ENCODE measurements at places on chromosomes 7 and 10. TPM values are rescaled to one million over a fixed set of nuclear protein-coding genes. Genes with fewer than 3 reads are reported as not detected.

GRCh38 chr7:157139810-157140510, 1.2 kb downstream of the UBE3C start:
- DNase-seq, result no peak

DNA sequence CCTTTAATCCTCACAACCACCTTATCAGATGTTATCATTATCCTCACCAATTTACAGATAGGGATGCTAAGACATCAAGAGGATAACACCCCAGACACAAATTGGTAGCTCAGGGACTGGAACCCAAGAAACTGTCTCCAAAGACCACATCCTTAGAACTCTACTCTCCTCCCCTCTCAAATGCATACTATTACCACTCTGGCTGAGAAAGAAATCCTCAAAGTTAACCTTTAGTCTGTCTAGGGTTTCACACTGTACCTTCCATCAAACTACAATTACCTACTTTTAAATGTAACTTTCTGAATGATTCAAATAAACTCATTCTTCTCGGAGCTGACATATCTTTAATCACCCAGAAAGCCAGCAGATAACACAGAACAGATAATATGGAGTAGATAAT, 6.6 kb downstream of the EZH2 start:
- no peak for DNase-seq

GRCh38 chr10:91681361-91682276, 48.7 kb upstream of the PPP1R3C start:
- DNase-seq, result no peak

GRCh38 chr10:42898037-42898960, 115.7 kb downstream of the BMS1 start:
- no peak for DNase-seq

DNA sequence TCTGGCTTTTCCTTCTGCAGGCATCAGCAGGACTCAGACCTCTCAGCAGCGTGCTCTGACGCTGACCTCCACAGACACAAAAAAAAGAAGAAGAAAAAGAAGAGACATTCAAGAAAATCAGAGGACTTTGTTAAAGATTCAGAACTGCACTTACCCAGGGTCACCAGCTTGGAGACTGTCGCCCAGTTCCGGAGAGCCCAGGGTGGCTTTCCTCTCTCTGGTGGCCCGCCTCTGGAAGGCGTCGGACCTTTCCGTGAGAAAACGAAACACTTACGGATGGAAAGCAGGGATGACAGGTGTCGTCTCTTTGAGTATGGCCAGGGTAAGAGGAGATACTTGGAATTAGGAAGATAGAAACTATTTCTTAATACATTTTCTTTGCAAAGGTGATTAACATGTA, 115.7 kb downstream of the CYTH3 start:
- no peak for DNase-seq

GRCh38 chr10:11339660-11340059, 271.8 kb downstream of the USP6NL start:
- DNase-seq, result no peak

DNA sequence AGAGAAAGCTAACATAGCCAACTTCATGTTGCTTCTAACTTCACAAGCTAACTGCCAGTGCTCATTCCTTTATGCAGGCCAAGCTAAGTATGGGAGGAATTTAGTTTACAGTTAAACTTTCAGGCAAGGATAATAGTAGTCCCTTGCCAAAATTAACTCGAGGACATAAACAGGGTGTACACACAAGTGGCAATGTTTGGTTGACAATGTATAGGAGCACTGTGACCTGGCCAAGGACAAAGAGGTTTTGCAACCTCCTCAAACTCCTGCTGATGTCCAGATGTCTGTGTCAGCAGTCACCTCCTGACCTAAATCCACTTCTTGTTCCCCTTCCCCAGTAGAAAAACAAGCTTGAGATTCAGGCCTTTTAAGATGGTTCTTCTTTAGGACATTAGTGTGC, 494.6 kb upstream of the KLF6 start:
- DNase-seq, result no peak

- no peak for DNase-seq
Observed at GRCh38 chr10:23157691-23158369, 34.3 kb upstream of the PTF1A start.

GRCh38 chr7:113917840-113918239, 969 bp downstream of the PPP1R3A start:
- no peak for DNase-seq

GRCh38 chr7:22809902-22810642, 12.6 kb downstream of the TOMM7 start:
- DNase-seq, result no peak

GRCh38 chr10:86569335-86569734, 47.7 kb upstream of the WAPL start:
- DNase-seq, result no peak

DNA sequence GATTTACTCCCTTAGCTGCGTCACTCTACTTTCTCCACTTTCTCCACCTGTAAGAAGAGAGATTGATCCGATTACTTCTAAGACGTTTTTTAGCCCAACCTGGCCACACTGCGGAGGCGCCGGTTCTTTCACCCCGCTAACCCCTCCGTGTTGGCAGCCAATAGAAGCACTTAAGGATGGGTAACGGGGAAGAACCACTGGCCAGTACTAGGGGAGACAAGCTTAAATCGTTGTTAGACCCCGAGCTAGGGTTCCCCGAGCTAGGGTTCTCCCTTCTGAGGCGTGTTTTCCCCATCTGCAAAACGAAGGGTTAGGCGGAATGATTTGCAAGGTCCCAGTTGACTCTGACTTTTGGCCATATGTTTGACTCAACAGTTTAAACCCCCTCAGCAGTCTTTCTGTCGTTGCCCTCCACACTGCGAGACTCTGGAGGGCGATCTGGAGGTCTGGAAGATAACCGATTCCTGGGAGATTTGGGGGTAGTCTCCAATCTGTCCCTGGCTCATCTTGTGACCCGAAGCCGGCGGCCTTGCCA, 644 bp downstream of the UMAD1 start:
- DNase-seq, result no peak

GRCh38 chr10:99685597-99685967, 26.3 kb downstream of the ENTPD7 start:
- DNase-seq, result no peak

DNA sequence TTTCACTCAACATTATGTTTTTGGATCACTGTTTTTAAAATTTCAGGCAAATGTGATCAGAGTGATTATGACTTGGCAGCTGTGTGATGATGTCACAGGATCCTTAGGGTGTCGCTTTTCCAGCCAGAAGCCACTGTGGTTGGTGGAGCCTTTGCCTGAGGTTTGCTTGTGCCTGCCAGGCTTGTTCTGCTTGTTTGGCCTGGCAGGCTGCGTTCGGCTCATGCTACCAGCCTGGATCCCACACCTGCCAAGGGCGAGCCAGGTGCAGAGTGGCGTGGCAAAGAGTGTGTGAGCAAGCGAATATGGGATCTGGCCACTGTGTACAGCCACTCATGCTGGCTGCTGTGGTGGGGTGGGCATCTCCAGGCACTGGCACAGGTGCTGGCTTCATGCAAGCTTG, 55.7 kb downstream of the ADK start:
- no peak for DNase-seq

GRCh38 chr10:14736600-14737081, 38.1 kb downstream of the FAM107B start:
- DNase-seq, result no peak

DNA sequence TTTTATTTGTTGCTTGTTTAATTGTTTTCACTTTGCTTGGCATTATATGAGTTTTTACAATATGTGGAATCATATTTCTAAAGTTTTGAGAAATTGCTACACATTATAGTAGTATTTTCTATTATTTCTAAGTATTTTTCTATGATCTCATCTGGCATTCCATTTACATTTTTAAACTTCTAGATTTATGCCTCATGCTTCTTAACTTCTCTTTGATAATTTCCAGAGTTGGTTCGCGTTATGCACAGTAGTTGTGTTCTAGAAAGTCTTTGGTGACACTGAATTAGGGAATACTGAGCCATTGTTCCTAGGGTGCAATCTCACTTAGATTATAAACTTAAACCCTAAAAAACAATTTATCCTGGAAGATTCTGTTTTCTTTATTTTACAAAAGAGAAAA, 129.2 kb downstream of the GNAI1 start:
- no peak for DNase-seq

DNA sequence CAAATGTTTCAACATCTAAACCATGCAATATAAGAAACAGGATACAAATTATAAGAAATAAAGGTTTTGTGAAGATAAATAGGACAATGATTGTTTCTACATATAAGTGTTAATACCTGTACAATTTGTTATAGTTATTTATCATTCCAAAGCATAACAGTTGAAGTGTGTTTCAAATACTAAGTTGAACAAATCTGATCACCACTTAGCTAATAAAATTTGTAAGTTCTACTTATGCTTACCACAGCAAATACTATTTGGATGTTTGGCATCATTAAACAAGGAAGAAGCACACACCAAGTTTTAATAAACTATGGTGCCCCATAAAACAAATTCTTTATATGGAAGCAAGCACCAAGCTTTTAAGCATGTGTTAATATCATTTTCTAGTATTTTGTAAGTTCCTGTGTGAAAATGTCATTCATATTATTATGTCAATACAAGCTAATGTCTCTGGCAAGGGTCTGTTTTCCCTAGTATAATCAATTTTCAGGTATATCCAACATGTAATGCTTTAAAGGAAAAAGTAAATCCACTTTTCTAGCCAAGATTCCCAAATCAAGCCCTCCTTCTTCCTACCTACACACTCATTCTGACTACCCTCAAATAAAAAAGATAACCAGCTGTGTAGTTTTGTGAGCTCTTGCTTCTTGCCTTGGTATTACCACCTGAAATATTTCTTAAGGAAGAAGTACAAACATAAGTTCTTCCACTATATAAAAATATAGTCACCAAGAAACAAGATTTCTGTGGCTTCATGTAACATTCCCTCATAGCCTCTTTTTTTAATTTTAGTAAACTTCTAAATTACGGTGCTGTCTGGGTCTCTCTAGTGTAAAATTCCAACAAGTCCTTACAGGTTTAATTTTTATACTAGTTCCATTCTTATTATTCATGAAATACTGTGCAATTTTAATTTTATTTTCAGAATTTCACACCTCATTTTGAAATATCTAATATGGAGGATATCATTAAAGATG, 9.2 kb downstream of the SKAP2 start:
- DNase-seq, result no peak

DNA sequence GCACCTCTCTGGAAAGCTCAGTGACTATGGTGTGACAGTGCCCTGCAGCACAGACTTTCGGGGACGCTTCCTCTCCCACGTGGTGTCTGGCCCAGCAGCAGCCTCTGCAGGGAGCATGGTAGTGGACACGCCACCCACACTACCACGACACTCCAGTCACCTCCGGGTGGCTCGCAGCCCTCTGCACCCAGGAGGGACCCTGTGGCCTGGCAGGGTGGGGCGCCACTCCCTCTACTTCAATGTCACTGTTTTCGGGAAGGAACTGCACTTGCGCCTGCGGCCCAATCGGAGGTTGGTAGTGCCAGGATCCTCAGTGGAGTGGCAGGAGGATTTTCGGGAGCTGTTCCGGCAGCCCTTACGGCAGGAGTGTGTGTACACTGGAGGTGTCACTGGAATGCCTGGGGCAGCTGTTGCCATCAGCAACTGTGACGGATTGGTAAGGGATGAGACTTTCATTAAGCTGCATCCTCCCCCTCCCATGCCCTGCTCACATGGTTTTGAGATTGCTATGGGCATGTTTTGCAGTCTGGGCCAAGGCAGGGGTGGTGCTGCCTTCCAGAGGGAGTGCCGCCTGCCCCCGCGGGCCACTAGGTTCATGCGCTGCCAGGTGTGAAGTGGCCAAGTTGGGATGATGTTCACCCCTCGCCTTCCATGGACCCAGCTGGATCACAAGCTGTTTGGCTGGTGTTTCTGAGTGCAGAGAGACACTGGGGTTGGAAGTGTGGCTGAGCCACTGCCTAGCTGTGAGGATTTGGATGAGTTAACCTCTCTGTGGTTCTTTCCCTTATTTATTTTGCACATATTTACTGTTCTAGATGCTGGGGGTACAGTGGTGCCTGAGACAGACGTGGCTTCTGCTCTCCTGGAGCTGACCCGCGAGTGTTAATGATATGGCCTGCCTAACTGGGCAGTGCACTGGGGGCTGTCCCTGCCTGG, 2.5 kb downstream of the ADAMTS14 start:
- DNase-seq, result no peak

- DNase-seq, result no peak
Observed at GRCh38 chr7:47035522-47035921, 546.4 kb downstream of the TNS3 start.

DNA sequence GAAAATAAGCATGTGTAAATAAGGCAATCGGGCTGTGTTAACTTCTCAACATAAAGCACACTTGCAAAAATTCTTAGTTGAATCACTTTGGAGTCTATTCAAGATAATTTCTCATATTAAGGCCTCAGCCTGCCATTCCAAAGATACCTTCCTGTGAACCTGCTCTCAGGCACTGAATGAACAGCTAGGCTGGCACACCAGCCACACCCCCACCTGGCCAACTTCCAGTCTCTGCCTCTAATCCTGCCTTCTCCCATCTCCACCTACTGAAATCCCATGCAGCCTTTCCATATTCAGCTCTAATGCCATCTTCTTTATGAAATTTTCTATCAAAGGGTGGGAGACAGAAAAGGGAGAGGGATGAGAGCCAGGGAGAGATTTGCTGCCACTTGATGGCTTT, 17.1 kb upstream of the MACROH2A2 start:
- no peak for DNase-seq

DNA sequence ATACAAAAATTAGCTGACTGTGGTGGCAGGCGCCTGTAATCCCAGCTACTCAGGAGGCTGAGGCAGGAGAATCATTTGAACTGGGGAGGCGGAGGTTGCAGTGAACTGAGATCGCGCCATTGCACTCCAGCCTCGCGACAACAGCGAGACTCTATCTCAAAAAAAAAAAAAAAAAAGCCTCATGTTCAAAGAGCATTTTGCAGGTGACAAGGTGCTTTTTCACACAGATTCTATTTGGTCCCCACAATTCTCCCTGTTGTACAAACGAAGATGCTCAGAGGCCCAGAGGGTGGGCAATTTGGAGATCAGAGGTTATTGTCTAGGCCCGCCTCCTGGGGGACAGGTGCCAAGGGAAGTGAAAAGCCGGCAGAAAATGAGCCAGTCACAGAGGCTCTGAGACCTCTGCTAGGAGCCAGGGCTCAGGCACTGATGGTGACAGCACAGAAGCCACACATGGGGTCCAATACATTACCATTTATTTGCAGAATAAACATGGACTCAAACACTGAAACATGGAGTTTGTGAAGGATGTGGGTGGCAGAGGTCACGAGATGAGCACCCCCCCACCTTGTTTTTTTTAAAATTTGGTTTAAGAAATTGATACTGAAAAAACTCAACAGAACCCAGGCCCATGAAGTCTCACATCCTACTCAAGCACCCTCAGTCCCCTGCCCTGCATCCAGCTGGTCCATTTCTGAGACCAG, 882 bp upstream of the GAL3ST4 start:
- no peak for DNase-seq

The GLI3 gene
- total RNA-seq, result not detected

The CRYGN gene
- total RNA-seq, result 0.22 TPM

The OLAH gene
- 0.44 TPM for total RNA-seq

The NPY4R2 gene
- not detected for total RNA-seq

The TAS2R4 gene
- total RNA-seq, result 0.78 TPM

The INSYN2A gene
- total RNA-seq, result not detected

The MKX gene
- total RNA-seq, result not detected

The OR6B1 gene
- total RNA-seq, result not detected

The C7orf33 gene
- not detected for total RNA-seq
